ENCODE measurements at places on chromosomes 12 and 14.

GRCh38 chr14:52494444-52494843 is 57.9 kb downstream of the TXNDC16 start:
- DNase-seq: no peak

DNA sequence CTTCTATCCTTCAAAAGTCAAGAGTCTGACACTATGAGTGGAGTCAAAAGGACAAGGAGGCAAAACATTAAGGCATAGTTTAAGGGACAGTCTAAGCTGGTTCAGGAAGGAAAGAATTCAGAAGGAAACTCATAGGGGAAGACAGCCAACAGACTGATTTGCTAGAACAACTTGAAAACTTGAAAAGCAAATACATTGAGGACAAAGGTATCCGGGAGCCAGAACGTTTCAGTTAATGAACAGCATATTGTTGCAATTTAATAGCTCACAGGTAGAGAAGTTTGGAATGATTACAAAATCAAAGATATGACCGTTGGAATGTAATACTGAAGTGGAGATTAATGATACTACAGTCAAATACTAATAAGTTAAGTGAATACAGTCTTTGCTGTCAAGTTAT is 312.8 kb upstream of the RPL10L start:
- DNase-seq: no peak

DNA sequence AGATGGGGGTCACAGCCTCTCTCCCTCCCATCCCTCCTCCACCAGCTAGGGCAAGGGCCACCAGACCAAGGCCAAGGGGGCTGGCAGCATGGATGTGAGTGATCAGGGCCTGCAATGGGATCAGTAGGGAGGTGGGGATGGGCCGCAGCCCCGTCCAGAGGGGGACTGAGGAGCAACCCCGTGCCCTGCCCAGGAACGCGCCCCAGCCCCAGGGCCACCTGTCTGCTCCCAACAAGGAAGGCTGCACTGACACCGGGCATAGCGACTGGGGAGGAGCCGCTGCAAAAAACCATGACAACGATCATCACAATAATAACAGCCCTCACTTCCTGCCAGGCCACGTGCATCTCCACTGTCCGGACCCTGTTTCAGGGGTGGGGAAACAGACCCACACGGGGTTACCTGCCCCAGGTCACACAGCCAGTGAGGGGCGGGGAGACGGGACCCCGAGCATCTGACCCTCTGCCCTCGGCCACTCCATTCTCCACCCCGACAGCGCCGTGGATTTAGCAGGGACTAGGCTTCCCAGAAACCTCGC is 24.3 kb downstream of the NCOR2 start:
- DNase-seq: no peak

DNA sequence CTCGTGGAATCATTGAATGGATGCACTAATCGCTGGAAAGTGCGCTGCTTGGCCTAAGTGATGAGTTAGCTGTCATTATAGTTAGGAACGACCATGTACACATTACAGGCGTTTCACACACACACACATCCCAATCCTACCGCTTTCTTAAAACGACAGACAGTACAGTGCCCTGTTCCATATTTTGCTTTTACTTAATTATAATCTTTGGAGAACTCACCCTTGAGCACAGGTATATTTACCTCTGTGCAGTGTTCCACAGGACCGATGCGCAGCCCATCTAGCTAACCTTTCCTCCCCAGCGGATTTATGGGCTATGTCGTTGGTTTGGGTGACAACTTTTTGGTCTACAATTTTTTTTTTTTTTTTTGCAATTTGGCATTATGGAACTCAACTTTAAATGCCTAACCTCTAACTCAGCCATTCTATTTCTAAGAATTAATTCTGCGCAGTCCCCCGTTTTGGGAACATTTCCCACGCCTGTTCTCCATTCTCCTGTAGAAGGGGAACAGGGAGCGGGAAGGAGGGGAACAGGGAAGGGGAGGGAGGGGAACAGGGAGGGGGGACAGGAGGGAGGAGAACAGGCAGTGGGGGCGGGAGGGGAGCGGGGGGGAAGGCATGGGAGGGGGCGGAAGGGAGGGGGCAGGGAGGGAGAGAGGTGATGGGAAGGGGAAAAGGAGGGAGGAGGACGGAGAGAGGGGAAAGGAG is 663 bp upstream of the ULK1 start:
- DNase-seq: no peak

GRCh38 chr12:89682284-89682683 is 26.4 kb downstream of the ATP2B1 start:
- no peak for DNase-seq

- peak; percentile 22 for DNase-seq
Measured at GRCh38 chr12:81502912-81503695, 256.0 kb downstream of the PPFIA2 start.

DNA sequence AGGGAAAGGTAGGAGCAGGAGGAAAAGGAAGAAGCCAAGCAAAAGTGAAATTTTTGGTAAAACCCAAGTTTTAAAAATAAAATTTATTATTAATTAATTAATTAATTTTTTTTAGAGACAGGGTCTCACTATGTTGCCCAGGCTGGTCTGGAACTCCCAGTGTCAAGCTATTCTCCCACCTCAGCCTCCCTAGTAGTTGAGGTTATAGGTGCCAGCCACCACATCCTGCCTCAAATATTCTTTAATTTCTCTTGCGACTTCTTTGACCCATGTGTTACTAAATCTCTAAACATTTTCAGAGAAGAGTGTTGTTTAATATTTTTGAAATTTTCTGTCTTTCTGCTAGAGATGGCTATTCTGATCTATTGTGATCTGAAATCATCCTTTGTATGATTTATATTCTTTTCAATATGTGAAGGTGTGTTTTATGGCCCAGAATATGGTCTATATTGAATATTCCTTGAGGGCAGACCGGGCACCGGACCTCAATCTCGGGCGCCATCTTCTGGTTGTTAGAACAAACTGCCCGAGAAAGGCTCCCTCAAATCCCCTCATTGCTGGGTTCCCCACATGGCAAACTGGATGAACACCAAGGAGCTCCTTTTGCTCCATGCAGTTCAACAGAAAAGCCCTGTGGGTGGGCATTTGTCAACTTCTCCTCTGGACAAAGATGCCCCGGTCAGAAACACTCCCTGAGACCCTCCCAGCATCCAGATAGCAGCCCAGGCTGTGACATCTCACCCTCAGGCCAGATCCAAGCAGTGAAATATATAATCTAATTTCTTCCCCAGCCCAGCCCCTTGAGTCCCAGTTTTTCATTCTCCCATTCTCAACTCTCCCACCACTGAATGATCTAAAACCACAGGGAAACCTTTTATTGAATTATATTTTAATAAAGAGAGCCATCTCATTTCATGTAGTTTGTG is 110.5 kb downstream of the ASCL4 start:
- DNase-seq: peak; percentile 19

GRCh38 chr12:106461730-106462129 is 104.2 kb downstream of the POLR3B start:
- no peak for DNase-seq

- DNase-seq: no peak
Measured at GRCh38 chr14:81946834-81947798, 413.5 kb upstream of the SEL1L start.

DNA sequence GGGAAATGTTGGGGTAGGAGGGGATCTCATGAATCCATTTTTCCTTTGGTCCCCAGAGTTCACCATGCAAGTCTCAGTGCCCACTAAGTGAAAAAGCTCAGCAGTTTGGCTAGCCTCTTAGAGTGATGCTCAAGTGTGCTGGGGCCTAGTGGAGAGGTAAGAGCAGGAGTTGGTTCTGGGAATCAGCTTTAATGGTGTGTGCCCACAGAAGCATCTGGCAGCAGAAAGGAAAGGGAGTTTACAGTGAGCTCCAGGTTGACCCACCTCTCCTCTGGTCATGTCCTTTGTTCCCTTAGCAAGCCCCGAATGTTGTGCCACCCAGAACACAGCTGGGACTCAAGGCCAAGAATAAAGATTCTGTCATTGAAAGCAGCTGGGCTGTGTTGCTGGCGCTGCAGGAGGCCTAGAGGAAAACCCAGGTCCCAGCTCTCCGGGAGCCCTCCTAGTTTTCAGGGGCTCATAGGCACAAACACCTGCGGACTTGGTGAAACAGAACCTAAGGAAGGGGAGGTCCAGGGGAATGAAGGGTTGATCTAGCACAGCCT is 320.8 kb downstream of the ZFP36L1 start:
- DNase-seq: no peak

GRCh38 chr12:4446335-4446734 is 720 bp upstream of the FGF6 start:
- no peak for DNase-seq

- DNase-seq: no peak
Measured at GRCh38 chr12:3931776-3932175, 58.6 kb upstream of the PARP11 start.

DNA sequence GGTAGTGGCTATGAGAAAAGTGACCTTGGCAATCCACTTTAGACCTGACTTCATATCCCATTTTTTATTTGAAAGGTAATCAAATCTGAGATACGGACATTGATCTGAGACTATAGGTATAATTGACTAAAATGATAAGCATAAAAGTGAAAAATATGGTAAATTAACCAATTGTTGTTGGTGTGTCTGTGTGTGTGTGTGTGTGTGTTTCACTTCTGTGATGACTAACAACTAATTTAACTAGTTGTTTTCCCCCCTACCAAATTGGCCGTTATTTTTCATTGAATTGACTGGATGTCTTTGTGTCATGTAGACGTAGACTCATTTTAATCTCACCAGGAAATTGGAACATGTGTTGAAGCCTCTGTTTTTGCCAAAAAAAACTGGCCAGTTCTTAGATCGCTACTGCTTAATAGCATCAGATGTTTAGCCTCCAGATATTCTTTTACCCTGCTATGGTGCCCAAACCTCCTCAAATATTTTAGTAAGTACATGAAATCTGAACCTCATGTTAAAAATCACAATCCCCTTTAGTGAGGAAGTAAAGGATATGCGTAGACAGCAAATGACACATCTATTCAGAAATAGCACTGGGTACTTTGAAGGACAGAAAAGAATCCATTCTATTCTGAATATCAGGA is 395.0 kb downstream of the EGLN3 start:
- DNase-seq: no peak

- no peak for DNase-seq
Measured at GRCh38 chr12:101475751-101476305, 692 bp downstream of the SPIC start.

All from AG09319 (cell line).